Fibroblast of skin of back (primary cell): ENCODE measurements at places on chromosomes 2 and 18.
A peak's percentile ranks its signal among the peaks of the same experiment; 100 is the strongest.

DNA sequence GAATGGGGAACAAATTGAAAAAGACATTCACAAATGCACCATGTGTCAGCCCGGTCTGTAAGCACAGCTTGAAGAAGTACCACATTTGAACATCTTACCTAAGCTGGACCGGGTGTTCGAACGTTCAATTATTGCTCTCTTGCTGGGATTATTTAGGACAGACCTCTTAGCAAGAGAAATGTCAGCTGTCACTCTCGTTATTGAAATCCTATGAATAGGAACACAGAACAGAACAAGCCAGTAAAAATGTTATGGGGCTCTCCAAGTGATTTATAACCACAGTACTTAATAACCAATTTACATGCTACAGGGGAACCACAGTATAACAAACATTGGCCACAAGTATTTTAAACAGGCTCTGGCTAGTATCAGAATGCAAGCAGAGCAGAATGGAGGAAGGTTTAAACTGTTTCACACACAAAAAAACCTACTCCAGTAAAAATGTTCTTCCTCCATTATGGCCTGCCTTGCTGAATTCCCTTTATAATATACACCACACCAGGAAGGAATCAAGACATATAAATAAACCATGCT lies 32.5 kb upstream of the ARL5A start:
- DNase-seq, result no peak

DNA sequence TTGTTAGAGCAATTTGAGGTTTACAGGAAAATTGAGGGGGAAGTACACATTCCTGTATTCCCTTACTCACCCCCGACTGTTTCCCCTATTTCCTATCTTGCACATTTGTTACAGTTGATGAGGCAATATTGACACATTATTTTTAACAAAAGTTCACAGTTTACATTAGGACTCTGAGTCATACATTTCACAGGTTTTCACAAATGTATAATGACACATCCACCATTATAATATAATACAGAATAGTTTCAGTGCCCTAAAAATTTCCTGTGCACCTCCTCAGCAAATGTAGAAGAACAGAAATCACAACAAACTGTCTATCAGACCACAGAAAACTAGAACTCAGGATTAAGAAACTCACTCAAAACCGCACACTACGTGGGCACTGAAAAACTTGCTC lies 160.6 kb upstream of the RMP24 start:
- no peak for DNase-seq

DNA sequence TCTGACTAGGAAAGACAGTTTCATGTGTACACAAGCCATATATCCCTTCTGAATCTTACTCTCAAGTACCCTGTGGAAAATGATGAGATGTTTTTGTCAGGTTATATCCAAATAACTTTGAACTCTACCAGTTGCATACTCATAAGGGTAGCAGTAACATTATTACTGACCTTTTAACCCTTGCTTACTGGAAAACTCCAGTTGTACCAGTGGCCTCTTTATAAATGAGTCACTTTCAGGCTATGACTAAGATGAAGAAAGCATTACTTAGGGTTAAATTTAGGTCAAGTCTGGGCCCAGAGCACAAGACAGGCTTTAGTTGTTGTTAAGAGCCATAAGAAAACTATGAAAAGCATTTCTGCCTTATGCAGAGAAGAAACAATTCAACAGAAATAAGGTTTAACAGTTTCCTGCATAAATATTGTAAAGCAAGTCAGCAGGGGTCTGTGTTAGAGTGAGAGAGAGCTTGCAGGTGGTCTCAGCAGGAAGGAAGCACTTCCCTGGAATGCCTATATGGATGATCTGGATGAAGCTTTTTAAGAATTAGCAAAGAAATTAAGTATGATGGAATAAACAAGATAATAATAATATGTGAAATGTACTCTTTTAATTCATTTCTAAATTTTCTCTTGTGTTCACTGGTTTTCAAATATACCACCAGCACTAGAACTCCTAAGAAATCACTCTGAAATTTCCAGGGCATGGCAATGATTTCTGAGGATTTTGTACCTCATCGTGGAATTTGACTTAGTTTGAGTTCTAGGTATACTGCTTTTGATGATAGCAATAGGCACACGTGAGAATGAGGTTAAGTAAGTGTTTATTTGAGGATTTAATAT lies 126.6 kb downstream of the UBE2E3 start:
- DNase-seq, result peak; percentile 95

GRCh38 chr18:61628085-61628484 lies 264.7 kb downstream of the RNF152 start:
- DNase-seq, result peak; percentile 43

- peak; percentile 81 for DNase-seq
Measured at GRCh38 chr18:45517181-45517741, 98.0 kb upstream of the SLC14A2 start.

DNA sequence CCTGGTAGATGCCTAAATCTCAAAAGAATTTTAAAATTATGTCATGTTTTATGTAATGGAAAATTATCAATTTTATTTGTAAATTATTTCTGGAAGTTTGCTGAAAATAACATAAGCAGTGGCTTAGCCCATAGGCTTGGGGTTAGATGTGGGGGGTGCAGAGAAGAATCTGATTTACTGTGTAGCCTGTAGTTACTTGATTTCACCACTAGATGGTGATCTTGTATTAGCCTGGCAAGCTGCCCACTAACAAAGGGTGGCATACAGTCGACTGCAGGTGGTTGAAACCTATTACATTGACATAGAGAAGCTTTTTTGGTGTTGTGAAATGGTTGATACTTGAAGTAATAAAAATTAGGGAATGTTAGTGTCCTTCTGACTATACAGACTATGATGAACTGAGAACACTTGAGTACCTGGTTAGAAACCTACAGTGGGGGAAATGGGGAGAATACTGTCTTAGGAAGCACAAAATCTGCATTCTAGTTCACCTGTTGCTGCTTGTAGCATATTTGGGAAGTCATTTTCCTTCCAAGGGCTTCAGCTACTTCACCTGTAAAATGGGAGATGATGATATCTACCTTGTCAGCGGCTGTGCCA lies 191.0 kb upstream of the LHCGR start:
- peak; percentile 53 for DNase-seq

DNA sequence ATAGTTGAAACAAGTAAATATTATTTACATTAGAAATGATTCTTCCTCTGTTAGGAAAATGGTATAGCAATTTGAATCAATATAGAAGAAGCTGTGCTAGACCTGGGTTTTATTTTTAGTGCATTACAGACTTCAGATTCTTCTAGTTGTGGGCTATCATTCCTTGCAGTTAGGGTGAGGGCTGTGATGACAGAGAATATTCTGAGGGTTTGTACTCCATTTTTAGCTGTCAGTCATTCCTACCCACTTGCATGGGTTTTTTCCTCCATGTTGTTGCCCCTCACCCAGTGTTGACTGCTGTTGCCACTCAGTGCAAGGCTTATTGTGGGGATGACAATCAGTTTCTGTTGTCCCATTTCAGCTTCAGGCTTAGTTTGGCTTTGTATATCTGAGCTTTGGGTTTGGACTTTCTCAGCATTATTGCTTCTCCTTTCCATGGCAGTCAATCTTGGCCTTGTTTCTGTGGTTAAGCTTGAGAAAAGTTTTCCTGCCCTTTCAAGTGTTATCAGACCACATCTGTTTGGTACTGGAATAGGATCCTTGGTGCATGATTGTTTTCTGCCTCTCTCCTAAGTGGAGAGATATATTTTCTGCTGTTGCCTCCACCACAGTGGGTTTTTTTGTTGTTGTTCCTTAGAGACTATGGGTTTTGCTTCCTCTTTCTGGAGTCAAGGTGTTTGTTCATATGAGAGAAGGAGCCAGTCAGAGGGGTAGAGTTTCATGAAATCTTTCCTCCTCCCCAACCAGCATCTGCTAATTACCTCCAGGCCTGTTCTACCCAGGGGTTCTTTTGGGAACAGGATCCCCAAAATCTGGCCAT lies 312.7 kb upstream of the CWC22 start:
- no peak for DNase-seq

GRCh38 chr2:15141211-15141610 lies 419.9 kb downstream of the NBAS start:
- DNase-seq, result no peak

- DNase-seq, result no peak
Measured at GRCh38 chr2:129580001-129580400, 399.5 kb upstream of the RAB6C start.

DNA sequence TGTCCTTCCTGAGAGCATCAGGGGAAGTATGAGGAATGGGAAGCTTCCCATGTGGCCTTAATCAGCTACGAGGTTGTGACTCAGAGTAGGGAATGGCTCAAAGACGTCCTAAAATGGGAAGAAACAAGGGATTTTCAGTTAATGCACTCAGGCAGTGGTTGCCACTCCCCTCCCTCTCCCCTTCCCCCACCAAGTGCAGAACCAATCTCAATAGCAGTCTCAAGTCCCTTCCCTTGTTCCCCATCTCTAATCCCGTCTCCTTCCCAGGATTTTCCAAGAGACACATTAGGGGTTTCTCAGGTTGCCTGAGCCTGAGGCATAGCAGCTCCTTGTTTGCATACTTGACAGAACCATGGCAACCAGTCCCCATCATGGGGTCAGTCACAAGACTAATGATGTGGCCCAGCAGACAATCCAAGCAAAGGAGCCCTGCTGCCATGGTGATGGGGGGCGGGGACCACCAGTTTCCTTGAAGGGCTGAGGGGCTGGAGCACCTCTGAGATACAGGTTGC lies 18.2 kb upstream of the RESP18 start:
- DNase-seq, result peak; percentile 91

DNA sequence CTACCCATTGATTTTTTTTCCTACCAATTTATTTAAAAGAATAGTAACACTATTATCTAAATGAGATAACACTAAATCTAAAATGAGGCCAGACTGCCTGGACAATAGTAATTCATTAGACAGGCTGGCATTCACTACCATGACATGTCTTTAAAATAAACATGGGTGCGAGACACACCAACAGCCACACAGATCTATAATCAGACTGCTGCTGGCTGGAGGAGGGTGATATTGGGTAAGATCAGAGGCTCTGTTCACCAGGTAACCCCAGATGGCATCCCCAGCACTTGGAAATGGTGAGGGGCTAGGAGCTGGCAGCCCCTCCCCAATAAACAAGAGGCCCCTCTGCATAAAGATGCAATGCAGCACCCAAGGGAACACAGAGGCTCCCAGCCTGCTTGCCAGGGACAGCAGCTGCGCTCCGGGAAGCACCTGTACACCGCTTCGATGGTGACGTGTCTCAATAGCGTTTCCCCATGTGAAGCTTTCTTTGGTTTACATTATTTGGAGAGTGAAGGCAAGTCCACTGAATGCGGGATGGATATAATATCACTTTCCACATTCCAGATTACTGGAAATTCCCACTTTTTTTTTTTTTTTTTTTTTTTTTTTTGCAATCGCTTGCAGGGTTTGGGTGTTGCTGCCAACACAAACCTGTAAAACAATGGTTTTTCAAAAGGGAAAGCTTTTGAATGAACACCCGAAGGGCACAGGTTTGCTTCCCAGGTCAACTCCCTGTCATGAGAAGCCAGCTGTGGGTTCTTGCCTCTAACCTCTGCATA lies 159.0 kb downstream of the ZNF516 start:
- DNase-seq, result no peak

- DNase-seq, result peak; percentile 96
Measured at GRCh38 chr18:59874166-59874565, 25.6 kb upstream of the PMAIP1 start.

DNA sequence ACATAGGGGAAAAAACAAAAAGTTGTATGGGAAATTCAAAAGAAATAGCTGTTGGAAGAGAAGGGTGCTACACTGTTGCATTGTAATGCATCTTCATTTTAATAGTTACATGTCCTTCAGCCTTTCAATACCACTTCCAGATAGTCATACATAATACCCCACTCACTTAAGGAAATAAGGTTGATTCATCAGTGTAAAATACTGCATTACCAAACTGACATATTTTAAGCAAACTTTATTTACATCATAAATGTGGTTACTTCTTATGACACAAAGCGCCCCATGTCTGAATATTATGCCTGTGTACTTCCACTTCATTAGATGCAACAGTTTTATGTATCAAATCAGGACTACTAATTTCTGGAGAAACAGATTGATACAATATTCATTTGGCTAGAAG lies 4.5 kb downstream of the RBMS1 start:
- DNase-seq, result peak; percentile 31
